NCI-H2029 treated with DMSO at 0.1 percent for 48 hours (cell line): ENCODE measurements at places on chromosomes 3 and 15.

- DNase-seq, result no peak
Observed at GRCh38 chr15:90838139-90838538, 30.2 kb upstream of the FURIN start.

DNA sequence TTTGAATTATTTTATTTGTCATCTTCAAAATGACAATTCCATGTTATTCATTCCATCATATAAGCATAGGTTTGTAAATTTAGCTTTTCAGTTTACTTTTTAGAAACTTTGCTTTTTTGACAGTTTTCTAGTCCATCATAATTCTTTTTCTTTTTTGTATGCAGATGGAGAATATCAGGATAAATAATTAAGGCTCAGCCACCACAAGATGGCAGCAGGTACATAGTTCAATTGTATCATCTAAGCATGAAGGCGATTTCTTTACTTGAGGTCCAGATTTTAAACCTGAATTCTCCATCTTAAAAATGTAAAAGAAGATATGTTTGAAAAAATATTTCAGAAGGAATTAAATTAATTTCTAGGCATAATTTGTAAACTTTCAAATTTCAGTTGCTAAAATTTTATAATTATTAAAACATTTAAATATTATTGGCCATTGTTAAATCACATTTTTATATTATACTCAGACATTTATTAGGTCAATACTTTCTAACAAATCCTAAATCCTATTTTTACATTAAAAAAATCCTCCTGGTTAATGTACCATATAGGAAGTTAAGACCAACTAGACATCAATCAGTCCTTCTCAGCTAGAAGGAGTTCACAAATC, 15.1 kb downstream of the PLSCR5 start:
- no peak for DNase-seq

- DNase-seq, result no peak
Observed at GRCh38 chr3:13898346-13898745, 18.5 kb upstream of the WNT7A start.

DNA sequence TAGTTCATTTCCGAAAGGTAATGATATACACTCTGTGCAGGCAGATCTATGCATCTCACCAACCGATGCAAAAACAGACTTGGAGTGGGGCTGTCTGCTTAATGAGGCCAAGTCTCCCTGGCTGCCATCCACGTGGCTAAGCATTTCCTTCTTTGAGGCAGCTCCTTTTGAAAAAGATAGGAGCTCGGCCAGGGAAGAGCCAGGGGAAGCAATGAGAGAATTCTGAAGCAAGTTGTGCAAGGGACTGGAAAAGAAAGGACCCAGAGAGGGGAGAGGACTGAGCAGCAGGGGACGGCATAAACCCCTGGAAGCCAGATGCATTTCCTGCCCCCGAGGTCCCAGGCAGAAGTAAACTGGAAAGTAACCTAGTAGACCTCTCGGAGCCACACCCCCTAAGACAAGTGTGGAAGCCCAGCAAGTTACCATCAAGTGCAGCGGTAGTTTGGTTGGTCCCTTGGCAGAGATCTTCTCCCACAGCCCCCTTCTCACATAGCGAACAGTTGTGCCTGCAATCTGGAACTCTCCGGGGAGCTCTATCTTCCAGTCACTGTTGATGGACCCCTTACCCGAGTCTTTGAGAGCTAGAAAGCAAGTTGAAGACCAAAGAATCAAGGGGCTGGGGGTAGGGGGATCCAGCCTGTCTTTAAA, 288.2 kb downstream of the ADAMTS17 start:
- DNase-seq, result no peak

DNA sequence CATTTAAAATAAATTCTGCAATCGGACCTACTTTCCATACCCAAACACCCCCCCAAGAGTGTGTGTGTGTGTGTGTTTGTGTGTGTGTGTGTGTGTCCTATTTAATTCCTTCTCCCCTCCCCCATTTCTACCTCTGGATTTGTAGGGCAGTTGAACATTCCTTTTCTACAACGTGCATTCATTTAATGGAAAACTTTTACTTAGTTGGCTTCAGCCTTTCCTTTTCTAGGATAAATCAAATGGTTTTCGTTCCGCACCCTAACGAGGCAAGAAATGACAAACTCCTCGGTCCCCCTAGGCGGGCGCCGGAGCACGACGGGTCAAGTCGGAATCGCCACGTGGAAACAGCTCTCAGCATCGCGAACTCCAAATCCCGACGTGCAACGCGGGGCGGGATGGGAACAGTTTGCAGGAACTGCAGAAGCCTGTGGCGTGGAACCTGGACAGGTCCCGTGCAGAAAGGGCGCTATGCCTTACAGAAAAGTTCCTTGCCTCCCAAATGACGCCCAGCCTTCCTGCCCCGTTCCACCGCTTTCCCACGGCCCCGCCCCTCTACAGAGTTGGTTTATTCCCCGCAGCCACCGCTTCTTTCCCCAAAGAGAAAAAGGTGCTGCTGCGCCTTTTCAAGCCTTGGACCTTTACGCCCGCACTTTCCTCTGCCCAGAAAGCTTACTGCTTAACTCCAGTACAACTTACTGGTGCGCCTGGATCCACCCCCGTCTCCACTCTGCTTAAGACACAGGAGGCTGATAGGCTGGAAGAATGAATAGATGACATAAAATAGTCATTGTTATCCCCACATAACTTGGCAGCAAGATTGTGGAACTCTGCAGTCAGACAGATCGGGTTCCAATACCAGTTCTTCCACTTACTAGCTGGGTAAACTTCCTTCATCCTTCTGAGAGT, 1.1 kb upstream of the EIF2B5 start:
- DNase-seq, result peak; percentile 41

DNA sequence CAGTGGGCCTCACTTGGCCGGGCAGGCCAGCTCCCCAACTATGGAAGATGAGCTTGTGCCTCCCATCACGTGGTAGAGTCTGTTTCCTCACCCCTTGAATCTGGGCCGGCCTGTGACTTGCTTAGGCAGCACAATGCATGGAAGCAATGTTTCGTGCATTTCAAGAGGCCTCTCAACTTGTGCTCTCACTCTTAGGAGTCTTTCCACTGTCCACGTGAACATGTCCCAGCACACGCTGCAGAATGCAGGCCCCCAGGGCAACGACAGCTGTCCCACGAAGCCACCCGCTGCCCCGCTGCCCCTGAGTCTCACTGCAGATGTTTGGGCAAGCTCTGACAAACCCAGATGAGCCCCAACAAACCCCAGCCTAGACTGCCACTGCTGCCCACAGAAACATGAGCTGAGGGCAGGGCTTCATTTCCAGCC, 27.2 kb upstream of the SLC41A3 start:
- DNase-seq, result no peak

DNA sequence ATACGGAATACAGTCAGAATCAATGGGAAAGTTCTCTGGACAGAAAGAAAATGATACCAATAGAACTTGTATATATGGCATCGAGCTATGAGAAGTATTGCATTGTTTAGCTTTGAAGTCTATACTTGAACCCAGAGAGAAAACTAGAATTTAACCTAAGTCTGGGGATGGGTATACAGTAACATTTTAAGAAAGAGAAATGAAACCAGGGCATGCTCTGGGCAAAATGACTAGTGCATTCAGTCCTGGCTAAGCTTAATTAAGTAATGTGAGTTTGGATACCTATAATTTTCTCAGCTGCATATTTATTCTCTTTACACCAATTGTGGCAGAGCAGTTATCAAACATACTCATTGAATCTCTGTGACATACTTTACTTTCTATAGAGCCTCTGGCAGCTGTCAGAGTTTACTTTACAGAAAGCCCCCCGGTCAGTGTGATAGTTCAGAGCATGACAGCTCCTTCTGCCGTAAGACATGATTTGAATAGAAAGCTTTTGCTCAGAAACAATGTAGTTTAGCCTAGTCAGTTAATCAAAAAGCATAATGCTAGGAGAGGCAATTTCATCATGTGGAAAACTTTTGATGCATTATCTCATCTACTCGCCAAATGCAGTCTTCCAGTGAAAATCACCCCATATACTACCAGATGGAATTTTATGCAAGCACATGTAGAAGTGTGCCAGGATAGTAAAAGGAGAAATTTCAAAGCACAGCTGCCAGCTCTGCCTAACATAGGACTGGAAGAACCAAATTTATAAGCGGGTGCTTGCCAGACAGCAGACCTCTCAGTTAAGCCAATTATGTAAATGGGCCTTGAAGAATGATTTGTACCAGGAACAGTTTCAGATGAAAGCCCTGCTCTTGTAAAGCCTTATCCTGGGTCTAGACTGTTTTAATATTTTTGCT, 40.7 kb downstream of the OXSM start:
- DNase-seq, result no peak

DNA sequence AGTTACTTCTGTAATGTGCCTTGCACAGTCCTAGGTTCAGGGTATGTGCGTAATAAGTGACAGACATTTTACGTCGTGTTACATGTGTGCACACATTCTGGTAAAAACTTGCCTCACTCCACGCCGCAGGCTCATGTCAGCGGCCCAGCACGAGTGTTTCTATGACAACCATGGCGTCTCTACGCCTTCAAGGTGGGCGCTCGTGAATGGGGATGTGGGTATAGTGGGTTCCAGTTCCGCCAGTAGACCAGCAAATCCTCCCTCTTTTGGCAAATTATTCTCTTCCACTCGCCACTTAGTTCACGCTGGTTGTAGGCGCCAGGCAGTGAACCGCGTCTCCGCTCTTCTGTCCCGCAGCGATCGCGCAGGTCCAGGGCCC, 40.3 kb downstream of the CHST14 start:
- DNase-seq, result no peak

GRCh38 chr3:23668430-23668904, 137.3 kb upstream of the UBE2E1 start:
- no peak for DNase-seq

GRCh38 chr3:124084022-124084881, 92.3 kb upstream of the ROPN1 start:
- DNase-seq, result no peak

- DNase-seq, result no peak
Observed at GRCh38 chr3:126338790-126339288, 18.4 kb downstream of the KLF15 start.

DNA sequence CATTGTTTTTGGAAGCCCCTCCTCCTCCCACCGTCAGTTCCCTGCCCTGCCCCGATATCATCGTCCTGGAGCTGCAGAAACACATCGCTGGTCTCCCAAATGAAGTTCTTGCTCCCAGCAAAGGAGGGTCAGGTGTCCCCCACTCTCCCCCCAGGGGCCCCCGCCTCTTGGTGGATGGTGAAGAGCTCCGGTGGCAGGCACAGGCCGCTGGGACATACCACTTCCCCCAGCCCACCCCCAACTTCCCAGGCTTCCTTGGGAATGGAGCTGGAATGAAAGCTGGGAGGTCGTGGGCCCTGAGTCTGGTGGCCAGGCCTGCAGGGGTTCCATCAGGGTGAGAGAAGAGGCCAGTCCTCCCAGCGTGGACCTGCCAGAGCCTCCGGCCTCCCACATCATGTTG, 137.7 kb downstream of the CHSY1 start:
- no peak for DNase-seq

- no peak for DNase-seq
Observed at GRCh38 chr3:149999421-149999820, 28.7 kb upstream of the PFN2 start.

DNA sequence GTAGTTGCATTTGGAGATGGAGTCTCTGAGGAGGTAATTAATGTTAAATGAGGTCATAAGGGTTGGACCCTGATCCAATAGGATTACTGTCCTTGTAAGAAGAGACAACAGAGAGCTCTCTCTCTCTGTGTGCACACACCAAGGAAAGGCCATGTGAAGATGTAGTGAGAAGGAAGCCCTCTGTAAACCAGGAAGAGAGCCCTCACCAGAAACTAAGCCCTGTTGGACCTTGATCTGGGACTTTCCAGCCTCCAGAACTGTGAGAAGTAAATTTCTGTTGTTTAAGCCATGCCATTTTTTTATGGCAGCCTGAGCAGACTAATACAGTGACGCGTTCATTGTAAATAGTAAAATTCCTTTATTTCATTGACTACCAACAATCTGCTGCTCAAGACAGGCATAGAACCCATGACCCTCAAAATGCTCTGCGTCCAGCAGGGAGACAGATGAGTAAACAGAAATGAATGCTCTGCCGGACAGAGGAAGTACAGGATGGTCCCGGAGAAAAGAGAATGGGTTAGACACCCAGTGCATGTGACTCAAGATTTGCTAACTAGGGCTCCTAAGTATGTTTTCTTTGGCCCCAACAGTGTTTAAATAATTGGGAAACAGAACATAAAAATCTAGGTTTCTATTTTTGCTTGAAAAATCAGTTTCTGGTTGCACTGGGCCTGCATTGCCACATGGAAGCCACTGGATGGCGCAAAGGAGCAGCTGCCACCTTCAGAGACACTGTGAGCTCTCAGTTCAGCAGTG, 37.9 kb upstream of the TNFAIP8L3 start:
- no peak for DNase-seq

DNA sequence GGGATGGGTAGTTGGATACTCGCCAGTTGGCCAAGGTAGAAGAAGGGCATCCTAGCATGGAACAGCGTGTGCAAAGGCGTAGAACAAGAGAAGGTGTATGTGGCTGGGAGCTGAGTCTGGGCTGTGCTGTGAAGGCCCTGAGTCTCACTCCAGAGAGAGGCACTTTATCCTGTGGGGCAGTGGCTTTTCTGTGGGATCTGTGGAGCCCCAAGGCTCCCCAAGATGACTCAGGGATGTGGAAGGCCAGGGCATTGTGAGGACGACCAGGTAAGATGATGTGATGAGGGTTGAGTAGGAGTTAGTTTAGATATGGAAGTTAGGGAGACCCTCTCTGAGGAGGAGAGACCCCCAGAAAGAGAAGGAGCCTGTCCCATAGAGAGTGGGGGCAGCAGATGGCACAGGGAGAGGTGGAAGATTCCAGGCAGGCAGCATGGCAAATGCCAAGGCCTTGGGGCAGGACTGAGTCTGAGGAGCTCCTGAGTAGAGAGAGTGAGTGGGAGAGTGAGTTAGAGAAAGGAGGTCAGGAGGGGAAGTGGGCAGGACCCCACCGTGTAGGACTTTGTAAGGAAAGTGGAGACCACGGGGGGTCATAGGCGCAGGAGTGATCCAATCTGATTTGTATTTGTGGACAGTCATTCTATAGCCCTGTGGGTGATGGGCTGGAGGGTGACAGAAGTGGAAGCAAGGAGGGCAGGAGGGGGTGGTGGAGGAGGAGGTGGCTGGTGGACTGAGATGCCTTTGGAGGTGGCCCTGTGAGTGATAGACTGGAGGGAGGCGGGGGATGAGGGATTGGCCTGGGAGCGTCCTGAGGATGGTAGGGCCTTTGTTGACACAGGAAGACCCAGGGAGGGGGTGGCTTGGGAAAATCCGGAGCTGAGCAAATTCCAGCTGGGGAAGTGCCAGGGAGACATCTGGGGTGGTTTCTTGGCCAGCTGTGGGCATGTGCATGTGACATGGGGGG, 50.3 kb downstream of the FBLN2 start:
- DNase-seq, result no peak

DNA sequence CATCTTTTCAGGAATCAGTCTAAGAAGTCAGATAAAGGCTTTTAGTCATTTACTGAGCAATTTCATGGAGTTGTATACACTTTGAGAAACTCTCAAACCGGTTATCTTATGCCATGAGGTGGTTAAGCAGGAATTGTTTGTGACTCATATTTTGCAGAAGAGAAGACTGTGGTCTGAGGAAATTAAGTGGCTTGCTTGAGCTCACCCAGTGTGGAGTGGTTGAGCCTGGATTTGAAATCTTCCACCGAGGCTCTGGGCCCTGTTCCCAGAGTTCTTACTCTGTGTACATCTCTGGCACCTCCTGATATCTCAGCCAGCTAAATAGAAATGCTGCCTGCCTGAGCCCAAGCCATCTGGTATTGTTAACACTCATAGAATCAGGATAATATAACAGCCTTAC, 37.8 kb upstream of the BCL6 start:
- DNase-seq, result no peak
